NCI-H1694 treated with DMSO at 0.1 percent for 48 hours (cell line): ENCODE measurements at places on chromosomes 1 and 21.
A peak's percentile ranks its signal among the peaks of the same experiment; 100 is the strongest.

DNA sequence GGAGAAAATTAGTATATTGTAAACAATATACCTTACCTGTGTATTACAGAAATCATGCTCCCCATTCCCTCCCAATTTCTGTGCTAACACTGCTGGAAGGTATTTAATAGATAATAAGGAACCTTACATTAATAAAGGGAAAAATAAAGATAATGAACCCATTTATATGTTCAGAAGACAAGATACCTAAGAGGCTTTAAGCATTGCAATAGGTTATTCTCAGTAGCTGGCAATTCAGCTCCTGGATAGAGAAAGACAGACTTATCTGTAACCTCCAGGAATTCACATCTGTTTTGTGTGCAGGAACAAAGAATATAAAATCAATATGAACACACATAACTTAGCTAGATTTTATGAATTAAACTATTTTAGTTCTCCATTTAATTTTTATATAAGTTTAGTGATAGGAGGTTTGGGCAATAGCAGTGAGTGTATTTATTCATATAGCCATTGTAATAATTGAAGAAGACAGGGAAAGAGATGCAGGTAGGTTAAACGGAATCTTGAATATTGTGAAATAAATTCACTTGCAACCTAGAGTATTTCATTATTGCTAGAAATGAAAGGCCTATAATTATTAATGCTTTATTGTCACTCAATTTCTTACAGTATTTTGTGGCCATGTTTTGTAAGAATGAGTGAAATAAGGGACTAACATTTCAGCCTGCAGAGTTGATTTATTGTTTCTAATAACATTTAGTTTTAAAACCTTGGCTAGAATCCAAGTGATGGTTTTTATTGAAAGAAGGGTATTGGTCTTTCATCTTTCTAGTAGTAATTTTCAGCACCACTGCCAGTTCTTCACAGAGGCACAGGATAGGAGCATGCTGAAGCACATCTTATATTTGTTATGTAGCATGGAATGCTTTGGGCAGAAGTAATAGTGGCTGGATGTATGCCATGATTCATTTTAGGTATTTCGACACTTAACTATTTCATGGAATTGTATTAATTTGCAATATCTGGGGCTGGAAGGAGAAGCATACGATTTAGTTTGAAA lies 1.5 kb downstream of the XPR1 start:
- DNase-seq, result peak; percentile 35

GRCh38 chr1:204307334-204307883 lies 52.3 kb downstream of the PLEKHA6 start:
- DNase-seq, result peak; percentile 37

DNA sequence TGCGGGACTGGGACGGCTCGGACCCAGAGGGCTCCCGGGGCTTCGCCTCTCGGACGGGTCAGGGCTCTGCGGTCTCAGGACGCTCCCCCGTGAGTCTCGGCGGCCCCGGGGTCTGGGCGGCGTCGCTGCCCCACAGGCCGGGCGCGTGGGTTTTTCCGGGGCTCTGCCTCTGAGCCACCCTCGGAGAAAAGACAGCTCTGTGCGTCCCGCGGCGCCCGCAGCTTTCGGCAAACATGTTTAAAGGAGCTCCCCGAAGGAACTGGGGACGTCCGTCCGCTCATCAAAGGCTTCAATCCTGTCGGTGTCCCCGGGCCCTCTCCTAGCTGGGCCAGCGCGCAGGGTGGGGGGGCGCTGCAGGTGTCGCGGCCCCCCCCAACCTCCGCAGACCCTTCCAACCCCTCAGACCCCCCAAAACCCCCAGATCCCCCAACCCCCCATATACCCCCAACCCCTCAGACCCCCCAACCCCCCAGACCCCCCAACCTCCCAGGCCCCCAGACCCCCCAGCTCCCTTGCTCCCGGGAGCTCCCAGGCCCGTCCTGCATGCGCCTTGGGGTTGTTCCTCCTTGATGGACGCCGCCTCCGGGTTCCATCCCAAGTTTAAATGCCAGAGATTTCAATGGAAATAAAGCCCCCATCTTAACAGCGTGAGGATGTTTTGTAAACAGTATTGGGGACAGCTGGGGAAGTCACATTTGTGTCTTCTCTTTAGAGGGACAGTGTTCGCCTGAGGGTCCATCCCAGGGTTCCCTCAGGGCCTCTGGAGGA lies 996 bp upstream of the C1orf159 start:
- no peak for DNase-seq

DNA sequence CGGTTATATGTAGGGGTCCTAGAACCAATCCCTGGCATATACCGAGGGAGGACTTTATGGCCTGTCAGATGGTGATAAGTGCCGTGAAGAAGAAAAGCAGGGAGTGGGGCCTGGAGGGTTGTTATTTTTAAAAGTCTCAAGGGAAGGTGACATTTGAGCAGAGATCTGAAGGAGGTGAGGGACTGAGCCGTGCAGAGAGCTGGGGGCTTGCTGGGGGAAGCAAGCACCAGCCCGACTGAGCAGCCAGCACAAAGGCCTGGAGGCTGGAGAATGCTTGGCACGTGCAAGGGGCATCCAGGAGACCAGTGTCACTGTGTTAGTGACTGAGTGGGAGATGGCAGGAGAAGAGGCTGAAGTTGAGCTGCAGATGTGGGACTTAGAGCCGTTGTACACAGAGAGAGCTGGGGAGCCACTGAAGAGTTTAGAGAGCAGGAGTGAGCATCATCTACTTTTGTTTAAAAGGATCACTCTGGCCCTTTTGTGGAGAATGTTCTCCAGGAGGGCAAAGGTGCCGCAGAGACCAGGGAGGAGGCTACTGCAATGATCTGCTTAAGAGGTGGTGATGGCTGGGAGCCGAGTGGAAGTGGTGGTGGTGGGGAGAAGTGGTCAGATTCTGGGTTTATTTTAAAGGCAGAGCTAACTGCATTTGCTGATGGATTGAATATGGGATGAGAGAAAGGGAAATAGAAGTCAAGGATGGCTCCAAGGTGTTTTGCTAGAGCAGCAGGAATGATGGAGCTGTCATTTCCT lies 31.2 kb downstream of the PTPRU start:
- no peak for DNase-seq

GRCh38 chr1:55010887-55011217 lies 12.1 kb downstream of the BSND start:
- DNase-seq, result no peak

DNA sequence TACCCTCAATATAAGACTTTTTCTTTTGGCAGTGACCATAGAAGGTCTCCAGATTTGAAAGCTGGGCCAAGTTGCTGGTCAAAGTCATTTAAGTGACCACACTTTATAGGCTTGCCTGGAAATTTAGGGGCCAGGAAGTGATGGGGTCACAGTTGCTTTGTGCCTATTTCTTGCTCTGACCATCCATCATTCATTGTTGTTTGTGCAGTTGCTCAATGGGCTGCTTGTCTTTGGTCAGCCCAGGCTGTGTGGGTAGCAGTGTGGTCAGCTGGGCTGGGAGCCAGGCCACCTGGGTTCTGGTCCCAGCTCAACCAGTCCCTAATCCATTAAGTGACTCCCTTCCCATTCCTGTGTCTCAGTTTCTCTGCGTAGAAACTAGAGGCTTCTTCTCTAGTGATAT lies 2.1 kb upstream of the OTUD7B start:
- no peak for DNase-seq

GRCh38 chr1:4854367-4854766 lies 200.0 kb downstream of the AJAP1 start:
- DNase-seq, result no peak

- no peak for DNase-seq
Observed at GRCh38 chr1:186518822-186519381, 58.0 kb upstream of the PDC start.
